Non-pigmented ciliary epithelial cell (primary cell): ENCODE measurements at places on chromosomes 4 and X.

DNA sequence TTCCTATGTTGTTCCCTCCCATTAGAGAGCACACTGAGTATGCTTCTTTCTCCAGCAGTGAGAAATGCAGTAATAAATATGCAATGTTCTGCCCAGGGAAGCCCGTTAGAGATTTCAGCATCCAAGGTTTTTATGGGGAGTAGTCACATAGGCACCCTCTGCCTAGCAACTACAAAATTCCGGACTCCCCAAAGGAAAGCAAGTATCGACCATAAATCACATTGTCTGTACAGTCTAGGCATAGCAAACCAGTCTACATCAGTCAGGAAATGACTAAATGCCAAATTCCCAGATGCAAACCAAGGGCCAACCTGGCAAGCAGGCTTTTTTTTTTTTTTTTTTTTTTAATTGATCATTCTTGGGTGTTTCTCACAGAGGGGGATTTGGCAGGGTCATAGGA lies 34.8 kb downstream of the GPR101 start:
- DNase-seq: no peak

DNA sequence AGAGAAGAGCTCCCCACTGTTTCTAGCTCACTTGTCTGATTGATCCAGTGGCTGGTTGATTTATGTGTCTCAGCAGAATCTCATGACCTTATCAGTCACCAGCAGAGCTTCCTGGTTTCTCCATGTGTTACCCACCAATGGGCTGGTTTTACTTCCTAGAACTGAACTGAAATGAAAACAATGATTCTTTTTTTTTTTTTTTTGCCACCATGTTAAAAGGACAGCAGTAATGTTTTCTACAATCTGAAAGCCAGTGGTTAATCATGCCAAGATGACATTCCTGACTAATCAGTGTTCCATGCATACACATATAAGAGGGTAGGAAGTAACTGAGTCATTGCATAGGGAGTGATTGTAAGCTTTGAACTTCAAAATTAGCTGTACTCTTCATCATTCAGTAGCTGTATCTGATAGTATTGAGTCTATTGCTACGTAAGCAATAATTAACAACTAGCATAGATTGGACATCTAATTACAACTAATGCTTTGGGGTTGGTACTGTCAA lies 67.7 kb downstream of the SLC4A4 start:
- DNase-seq: no peak

DNA sequence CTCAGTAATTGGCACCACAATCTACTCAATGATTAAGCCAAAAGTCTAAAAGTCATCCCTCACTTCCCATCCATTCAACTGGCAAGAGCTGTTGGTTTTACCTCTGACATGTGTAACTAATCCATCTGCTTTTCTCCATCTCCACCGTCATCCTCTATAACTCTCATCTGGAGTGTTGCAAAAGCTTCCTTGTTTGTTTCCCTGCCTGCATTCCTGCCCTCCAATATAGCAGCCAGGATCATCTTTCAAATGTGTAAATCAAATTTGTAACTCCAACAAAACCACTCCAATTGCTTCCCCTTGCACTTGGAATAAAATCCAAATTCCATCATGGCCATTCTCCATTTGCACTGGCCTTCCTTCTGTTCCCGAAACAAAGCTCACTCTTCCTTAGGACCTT lies 4.3 kb upstream of the PLAC8 start:
- DNase-seq: no peak

GRCh38 chr4:182578402-182578801 lies 335.2 kb downstream of the TENM3 start:
- peak; percentile 38 for DNase-seq

DNA sequence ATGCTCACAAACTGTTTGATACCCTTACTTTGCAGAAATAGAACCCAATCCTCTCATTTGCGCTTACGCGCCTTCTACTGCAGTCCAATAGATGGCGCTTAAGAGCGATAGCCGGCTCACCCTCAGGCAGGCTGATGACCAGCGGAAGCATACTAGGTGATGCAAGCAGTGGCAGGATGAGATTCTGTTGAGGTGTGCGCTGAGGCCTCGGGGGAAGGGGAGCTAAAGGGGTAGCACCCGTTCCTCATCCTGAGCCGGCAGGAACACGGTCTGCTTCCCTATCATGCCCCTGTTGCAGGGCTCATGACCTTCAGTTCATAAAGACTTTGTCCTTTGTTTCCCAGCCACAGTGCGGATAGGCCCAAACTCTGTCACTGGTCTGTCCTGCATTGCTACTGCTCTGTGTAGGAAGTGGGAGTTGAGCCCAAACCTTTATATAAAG lies 628.9 kb downstream of the TLL1 start:
- DNase-seq: no peak

DNA sequence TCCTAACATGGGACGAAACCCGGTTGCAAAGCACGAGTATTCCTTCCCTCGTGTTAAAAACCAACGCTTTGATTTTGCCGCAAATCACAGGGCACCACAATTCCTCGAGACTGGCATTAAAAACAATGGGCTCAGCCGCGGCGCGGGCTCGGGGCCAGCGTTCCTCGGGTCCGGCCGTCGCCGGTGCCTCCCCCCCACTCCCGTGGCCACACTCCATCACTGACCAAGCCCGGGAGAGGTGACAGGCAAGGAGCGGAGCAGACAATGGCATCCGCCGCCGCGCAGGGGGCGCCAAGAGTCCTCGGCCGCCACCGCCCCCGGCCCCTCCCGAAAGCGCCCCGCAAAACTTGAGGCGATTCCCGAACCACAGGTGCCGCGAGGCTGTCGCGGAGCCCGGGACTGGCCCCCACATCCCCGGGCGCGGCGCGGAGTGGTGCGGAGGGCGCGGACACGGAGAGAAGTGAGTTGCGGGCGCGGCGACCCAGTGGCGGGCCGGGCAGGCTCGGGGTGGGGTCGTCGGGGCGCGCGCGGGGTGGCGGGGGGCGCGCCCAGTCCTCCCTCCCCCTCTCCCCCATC lies 445 bp downstream of the AP1S2 start:
- no peak for DNase-seq

GRCh38 chr4:146059865-146060264 lies 115.7 kb upstream of the LSM6 start:
- no peak for DNase-seq

DNA sequence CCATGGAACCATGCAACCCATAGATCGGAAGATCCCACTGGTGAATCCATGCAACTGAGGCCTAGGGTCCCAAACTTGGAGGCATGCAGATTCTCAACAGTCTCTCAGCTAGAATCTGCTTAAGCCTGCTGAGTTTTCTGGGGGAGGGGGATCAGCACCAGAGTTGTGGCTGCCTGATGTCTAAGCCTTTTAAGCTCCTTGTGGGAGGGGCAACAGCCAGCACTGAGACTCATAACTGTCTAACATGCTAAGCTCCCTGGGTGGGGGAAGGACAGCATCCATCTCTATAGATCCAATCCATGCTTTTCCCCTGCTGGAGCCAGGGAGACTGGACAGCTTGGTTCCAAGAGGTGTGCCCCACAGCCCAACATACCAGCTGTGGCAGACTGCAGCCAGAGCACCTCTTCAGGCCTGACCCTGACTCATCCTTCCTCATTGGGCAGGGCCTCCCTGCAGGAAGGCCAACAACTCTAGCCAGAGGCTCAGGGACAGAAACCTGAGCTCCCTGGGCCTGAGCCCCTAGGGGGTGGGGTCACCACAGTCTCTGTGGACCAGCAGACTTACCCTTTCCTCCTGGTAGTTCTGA lies 300.1 kb upstream of the SLC7A11 start:
- DNase-seq: no peak

- DNase-seq: no peak
Observed at GRCh38 chr4:82755650-82756049, 42.9 kb downstream of the SCD5 start.

- DNase-seq: no peak
Observed at GRCh38 chr4:152655272-152656129, 24.3 kb downstream of the TMEM154 start.

- DNase-seq: peak; percentile 15
Observed at GRCh38 chrX:22247169-22247568, 25.5 kb upstream of the CBLL2 start.

DNA sequence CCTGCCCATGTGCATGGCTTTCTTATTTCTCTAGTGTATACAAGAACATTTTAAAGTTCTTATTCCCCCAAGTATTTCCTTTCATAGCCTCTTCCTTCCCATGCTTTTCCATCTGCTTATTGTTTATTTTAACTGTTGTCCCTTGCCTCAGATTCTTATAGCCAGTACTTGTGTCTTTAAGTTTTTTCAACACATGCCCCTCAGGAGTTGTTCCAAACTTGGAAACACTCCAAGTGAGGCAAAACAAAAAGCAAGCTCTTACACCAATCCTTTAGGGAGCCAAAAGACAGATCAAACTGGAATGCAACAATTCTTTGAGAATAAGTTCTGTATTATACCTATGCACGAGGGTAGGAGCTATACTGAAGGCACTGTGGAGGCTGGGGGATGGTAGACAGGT lies 222.0 kb upstream of the STK26 start:
- DNase-seq: no peak

DNA sequence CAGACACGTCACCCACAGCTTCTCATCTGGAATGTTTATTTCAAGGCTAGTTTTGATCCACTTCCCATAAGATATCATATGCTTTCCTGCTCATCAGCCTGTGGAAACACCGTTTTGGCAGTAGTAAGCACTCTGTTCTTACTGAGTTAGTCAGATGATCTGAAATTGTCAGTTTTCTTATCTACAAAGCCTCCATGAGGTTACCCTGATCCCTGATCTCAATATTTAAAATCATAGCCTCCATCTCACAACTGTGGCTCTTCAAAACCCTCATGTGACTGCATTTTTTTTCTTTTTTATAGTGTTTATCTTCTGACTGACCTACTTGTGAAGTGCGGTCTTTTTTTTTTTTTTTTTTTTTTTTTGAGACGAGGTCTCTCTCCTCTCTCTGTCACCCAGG lies 22.7 kb downstream of the BST1 start:
- DNase-seq: no peak

- DNase-seq: no peak
Observed at GRCh38 chrX:15016051-15016450, 142.8 kb downstream of the MOSPD2 start.

DNA sequence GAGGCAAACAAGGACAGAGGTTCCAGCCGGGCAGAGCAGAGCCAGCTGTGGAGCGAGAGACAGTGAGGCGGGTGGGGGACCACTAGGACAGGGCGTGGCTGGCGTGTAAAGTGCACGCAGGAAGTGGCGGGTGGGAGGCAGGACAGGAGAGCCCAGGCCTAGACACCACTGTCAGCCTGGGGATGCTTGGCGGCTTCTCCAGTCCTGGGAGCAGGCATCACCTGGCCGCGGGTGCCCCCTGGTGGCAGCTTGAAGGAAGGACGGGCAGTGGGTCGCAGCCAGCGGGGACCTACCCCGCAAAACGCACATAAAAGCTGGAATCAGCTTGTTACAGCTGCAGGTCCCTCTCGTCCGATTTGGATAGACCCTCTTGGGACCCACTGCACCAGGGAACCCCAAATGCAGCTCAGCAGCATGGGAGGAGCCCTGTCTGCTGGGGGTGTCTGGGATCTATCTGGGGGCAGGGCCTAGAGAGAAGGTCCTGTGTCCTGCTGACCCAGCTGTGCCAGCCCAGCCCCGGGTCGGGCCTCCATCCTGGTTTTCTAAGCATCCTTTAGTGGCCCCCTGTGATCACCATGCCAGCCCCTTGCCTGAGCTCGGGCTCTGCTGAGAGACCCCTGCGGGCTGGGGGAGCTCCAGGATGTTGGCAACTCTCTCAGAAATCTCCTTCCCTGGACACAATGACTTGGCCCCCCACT lies 57.7 kb downstream of the WFS1 start:
- no peak for DNase-seq

- DNase-seq: no peak
Observed at GRCh38 chrX:120282697-120283096, 28.6 kb downstream of the TMEM255A start.

- DNase-seq: no peak
Observed at GRCh38 chr4:101864660-101865059, 74.1 kb downstream of the BANK1 start.

DNA sequence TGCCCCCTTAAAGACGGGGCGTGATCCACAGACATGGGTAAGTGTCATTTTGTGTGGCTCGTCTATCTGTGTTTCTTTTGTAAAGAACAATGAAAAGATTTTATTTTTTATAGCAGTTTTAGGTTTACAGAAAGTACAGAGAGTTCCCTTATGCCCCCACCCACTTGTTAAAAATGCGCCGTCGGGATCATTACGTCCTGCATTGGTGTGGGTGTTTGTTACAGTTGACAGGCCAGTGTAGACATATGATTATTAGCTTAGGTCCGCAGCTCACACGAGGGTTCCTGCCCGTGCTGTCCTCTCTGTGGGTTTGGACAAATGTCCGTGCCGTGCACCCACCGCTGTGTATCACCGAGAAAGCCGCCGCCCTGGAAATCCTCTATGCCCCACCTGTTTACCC lies 50.5 kb downstream of the RGS12 start:
- no peak for DNase-seq

- DNase-seq: no peak
Observed at GRCh38 chr4:174422893-174423256, 99.4 kb downstream of the HPGD start.

- no peak for DNase-seq
Observed at GRCh38 chr4:184406958-184407391, 67.4 kb downstream of the IRF2 start.

DNA sequence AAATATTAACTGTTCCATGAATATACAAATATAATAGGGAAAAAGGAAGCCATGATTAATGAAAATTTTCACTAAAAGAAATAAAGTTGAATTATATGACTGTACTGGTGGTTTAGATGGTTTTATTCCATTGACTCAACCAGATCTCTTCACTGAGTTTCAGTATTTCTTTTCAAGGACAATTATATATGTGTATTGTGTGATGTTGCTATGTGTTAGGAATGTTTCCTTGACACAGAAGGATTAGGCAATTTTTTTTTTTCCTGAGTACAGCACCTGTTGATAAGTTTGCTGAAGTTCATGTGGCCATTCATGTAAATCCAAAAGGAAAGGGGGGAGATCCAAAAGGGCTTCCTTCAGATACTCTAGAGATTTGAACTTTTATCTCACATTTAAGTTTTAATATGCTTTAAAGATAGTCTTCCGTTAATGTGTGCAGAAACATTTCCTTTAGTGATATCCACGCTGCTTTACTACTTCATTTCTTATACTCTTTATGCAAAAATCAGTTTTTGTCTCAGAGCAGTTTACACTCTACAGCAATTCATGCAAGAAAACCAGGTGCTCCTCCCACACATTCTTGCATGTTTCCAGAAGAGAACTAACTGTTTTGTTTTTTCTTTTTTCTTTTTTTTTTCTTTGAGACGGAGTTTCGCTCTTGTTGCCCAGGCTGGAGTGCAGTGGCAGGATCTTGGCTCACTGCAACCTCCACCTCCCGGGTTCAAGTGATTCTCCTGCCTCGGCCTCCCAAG lies 249.1 kb downstream of the RPA4 start:
- DNase-seq: no peak

GRCh38 chr4:108204518-108204917 lies 35.8 kb upstream of the LEF1 start:
- no peak for DNase-seq

- no peak for DNase-seq
Observed at GRCh38 chrX:6968231-6968630, 179.3 kb upstream of the STS start.

GRCh38 chr4:183256756-183257385 lies 63.2 kb downstream of the CLDN22 start:
- no peak for DNase-seq

GRCh38 chr4:67725981-67726380 lies 25.0 kb upstream of the UBA6 start:
- DNase-seq: peak; percentile 74
